ENCODE measurements at places on chromosomes 4 and X.

DNA sequence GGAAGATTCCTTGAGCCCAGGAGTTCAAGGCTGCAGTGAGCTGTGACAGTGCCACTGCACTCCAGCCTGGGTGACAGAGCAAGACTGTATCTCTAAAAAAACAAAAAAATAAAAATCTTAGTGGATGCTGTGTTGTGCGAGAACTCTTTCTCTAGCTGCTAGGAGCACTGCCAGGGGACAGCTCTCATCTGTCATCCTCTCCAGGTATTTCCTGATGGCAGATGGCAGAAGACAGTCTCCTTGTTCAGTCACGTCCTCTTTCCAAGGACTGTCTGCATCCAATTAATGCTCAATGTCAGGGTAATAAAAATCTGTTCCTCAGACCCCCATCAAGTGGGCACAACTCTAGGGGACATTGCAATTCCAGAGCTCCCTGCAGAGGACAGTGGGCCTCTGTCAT, 29.2 kb downstream of the PPM1K start:
- DNase-seq: no peak

- DNase-seq: no peak
Measured at GRCh38 chr4:113153529-113154101, 104.2 kb downstream of the ANK2 start.

- DNase-seq: no peak
Measured at GRCh38 chr4:72529148-72529822, 39.7 kb downstream of the ADAMTS3 start.

DNA sequence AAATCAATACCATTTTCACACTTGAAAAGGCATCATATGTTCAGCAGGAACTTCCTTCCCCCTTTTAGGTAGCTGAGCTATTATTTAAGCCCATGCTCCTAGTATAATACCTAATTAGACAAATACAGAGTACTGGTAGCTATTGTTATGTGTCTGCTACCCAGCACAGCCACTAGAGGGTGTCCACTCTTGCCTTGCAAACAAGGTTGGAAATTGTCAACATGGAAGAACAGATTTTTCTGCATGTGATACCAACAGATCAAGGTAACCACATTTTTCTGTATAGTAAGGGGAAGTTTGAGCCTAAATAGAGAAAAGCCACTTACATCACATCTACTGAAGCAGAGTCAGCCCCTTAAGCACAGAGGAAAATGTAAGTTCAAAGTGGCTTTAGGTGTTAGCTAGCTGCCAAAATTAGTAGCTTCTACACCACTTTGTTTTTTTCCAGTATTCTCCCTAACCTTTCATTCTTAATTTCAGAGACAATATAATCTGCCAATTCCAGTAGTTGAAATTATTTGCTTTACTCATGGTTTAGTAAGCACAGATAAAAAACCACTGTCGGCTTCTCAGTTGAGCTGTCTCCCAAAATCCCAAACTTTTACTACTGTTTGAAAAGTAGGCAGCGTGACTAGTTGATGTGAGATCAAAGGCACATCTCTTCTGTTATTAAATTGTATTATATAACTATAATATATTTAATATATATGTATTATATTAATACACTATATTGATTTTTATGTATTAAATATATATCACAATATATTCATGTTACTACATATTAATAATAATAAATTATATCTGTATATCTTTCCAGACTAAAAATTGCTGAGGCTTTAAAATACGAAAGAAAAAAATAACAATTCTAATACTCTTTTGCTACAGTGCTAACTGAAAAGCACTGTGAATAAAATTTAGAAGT, 38.2 kb downstream of the EDNRA start:
- peak; percentile 4 for DNase-seq

DNA sequence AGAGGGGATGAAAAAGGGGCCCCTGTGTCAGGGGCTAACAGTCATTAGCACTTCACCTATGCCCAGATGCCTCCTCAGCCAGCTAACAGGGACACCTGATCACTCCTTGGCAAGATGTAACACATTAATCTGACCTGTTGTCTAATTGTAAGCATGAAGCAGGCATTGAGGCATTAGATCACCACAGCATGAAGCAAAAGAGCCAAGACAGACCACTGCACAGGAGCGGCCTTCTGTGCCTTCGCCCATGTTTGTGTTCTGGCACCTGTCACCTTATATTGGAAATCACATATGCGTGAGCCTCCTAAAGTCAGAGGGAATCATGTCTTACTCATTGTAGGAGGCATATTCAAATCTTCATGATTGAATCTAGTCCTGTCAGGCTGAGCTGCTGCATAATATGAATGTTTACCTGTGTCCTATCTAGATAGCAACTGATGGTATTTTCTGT, 48.4 kb downstream of the PTTG2 start:
- no peak for DNase-seq

- no peak for DNase-seq
Measured at GRCh38 chrX:10441464-10441863, 178.9 kb downstream of the MID1 start.

- no peak for DNase-seq
Measured at GRCh38 chr4:74123065-74123728, 24.2 kb upstream of the CXCL2 start.

GRCh38 chr4:5562476-5562875, 145.9 kb downstream of the EVC2 start:
- no peak for DNase-seq

DNA sequence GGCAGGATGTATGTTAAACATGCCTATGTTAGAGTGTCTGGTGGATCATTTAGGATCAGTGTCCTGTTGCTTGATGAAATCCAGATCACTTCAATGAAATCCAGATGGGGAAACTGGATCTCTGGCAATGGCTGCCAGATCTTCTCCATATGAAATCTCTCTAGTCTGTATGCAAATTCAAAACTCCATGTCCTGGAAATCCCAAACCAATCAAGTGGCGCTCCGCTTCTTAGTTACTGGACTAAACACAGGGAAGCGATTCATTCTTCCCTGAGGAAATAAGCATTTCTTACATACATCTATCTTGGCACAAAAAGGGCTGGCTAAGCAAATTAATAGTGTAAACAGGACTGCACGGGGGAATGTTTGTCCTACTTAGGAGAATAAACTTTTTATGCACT, 94.9 kb downstream of the HDAC8 start:
- DNase-seq: no peak

DNA sequence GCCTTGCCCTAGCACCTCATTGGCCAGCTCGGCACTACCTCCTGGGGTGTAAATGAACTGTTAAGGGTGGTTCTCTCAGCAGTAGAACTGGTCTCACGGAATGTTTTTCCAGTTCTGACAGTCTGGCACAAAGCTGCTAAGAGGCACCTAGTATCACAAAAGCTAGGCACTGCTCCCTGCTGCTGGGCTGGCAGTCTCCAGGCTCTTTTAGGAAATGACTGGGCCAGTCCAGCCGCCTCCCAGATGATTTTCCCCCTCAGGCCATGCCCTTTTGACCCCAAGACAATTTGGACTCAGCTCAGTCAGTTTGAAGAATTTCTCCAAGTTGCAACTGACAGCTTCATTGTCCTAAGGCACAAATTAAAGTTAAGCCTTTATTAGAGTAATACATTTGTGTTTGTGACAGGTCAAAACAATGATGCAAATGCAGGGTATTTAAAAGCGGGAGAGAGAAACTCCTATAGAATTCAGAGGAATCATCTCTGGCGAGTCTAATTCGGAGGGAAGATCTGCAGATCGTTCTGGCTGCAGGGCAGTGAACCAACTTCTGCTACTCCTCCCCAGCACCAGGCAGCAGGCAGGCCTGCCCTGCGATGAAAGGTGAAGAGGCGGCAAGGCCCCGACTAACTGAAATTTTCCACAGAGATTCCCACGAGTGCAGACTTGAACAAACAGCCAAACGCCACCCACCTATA, 7.9 kb downstream of the FRMD7 start:
- no peak for DNase-seq

DNA sequence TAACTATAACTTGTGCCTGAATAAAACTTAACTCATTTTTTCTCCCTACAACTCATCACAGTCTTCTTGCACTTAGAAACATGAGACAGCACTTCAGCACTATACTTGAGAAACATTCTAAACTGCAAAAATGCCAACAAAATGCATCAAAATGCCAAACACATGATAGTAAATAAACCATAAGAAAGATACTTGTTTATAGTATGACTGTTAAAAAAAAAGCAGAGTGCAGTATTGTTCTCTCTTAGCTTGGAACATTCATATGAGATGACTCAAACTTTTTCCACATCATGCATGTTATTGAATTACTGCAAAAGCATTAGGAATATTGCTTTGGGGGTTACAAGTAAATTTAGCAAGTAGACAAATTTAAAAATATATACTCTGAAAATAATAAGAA, 135.7 kb upstream of the ANXA10 start:
- no peak for DNase-seq

GRCh38 chr4:60992037-60992436, 208.1 kb upstream of the ADGRL3 start:
- no peak for DNase-seq

GRCh38 chrX:124346877-124347241, 496 bp downstream of the SH2D1A start:
- DNase-seq: no peak

GRCh38 chr4:20643631-20644030, 56.6 kb upstream of the PACRGL start:
- no peak for DNase-seq

DNA sequence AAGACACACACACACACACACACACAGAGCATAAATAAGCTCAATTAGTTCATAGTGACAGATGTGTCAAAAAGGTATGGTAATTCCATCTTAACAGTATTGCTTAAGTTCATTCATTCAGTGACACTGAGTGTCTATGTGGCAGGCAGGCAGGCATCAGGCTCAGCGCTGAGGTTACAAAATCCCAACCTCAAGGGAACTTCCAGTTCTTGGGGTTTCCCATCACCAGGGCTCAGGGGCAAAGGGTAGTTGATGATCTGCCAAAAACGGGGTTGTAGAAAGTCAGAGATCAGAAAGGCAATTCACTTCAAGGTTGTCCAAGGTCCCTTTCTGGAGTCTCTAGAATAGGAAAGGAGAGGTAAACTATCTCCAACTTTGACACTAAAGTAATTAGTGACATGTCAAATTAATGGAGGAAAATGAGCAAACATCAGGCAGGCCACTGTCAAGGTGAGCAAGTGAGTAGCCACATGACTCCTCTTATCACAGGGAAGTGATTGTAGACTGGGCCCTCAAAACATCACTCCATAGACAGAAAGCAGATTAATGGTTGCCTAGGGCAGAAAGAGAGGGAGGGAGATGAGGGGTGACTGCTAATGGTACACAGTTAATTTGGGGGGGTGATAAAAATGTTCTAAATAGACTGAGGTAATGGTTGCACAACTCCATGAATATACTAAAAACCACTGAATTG, 41.8 kb downstream of the GPC4 start:
- no peak for DNase-seq

DNA sequence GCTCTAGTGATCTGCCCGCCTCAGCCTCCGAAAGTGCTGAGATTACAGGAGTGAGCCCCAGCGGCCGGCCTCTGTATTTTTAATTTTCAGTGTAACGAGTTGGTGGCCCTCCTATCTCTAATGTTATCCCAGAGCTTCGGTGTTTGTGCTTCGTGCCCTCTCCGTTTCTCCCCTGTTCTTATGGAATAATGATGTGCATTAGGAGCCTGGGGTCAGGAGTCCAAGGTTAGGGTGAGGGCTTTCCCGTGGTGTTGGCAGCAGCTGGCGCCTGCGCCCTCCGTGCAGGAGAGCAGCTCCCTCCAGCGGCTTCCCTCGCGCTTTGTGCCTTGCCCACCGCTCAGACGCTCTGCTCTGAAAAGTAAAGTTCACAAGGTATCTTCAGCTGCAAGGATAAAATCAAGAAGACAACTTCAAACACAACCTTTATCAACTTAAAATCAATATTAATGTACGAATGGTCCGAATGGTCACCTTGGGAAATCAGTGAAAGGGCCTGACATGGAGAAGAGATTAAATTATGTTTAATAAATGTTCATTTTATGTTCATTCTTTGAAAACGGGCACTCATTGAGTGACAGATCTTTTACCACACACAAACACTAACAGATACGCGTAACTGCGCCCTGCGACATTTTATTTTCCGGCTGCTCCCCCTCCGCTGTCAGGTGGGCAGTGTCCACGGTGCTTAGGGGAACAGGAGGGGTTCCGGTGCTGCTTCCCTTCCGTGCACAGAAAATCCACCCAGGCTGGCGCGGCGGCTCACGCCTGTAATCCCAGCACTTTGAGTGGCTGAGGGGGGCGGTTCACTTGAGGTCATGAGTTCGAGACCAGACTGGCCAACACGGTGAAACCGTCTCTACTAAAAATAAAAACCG, 62.4 kb downstream of the TRAPPC11 start:
- no peak for DNase-seq

GRCh38 chr4:104989371-104989770, 157.3 kb upstream of the TET2 start:
- no peak for DNase-seq

DNA sequence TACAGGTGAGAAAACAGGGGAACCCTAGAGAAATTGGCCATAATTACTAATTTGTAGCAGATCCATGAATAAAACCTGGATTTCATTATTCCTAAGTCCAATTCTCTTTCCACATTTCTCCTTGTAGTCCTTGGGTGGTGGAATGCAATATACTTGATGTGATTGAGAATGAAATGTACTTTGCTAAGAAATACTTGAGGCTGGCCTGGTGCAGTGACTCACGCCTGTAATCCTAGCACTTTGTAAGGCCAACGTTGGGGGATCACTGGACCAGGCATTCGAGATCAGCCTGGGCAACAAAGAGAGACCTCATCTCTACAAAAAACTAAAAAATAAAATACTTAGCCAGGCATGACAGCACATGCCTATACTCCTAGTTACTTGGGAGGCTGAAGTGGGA, 15.9 kb downstream of the TMEM184C start:
- DNase-seq: no peak

GRCh38 chr4:30653291-30653690, 66.9 kb upstream of the PCDH7 start:
- DNase-seq: no peak

DNA sequence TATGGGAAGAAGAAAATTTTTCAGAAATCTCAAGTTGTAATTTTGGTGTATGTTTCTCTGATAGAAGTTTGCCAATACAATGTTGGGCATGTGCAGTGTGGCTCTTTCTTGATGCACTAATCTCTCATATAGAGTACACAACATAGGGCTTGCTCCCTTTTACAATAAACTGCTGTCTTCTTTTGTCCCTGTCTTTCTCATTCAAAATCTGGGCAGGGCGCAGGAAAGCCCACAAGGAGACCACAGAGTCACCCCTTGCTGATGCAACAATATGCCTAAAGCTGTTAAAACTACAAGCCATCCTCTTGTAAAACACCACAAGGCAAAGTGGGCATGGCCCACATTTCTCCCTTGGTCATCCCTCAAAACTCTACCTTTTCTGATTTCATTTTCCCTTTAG, 63.4 kb upstream of the TBC1D9 start:
- DNase-seq: no peak

GRCh38 chr4:35793045-35793722, 451.1 kb downstream of the ARAP2 start:
- DNase-seq: no peak

DNA sequence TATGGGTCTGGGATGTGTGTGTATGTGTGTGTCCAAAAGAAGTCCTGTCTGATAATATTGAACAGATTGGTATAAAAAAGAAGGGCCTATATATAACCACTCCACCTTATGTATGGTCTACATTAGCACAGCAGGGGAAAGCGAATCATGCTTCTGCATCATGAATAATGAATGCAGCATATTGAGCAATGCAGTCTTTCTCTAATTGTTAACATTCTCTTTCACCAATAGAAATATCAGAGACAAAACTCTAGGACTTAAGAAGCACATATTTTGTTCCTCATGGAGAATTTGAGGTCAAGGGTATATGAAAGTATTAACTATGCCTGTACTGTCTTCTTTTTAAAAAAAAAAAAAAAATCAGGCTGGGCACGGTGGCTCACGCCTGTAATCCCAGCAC, 264.3 kb upstream of the NOCT start:
- DNase-seq: no peak

GRCh38 chr4:187006189-187006618, 282.5 kb upstream of the FAT1 start:
- DNase-seq: no peak
